Fibroblast of mammary gland (primary cell): ENCODE measurements at places on chromosomes 11 and 22.

GRCh38 chr22:29700900-29701154 lies 19.0 kb upstream of the CABP7 start:
- no peak for DNase-seq

GRCh38 chr22:30650508-30651116 lies 15.0 kb downstream of the SLC35E4 start:
- DNase-seq, result no peak

GRCh38 chr11:73139476-73140198 lies 2.5 kb downstream of the FCHSD2 start:
- DNase-seq, result peak; percentile 35

DNA sequence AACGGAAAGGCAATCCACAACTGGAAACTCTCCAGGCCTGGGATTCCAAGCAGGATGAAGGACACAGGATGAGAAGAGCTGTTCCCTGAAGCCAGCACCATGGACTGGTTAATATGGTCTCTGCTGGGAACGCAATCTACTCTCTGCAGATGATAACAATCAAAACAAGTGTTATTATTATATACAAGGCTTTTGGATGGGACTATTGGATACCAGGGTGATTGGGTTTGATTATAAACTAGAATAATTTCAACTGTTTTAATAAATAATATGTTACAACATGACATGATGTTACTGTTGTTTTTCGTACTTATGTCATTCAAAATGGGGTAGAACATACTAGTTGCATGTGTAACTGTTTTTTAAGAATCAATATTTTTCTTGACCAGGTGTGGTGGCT lies at the start of gene OR52R1:
OR52R1 (minus strand) TSS at position 101 of the 400 bp plus-strand sequence; CDS start at position 101, 0 bp downstream.
- DNase-seq, result no peak

GRCh38 chr22:50604256-50605001 lies 3.8 kb downstream of the MAPK8IP2 start:
- DNase-seq, result no peak

DNA sequence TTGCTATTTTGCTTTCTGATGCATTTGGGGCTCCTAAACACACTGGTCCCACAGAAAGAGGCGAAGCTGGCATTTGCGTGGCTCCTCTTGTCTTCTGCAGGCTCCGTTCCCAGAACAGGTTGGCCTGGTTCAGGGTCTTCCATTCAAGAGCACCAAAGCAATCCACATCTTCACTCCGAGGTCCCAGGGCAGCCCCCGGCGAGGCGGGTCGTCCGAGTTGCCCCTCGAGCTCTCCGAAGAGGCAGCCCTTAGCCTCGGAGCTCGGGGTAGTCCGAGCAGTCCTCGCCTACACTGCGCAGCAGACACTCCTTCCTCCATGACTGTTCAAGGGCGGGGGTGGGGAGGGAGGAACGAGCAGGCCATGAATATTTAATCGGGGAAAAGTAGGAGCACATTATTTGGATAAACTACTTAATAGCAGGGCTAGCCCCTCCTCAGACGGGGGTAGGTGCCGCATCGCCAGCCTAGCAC lies 321.3 kb downstream of the BLID start:
- no peak for DNase-seq

DNA sequence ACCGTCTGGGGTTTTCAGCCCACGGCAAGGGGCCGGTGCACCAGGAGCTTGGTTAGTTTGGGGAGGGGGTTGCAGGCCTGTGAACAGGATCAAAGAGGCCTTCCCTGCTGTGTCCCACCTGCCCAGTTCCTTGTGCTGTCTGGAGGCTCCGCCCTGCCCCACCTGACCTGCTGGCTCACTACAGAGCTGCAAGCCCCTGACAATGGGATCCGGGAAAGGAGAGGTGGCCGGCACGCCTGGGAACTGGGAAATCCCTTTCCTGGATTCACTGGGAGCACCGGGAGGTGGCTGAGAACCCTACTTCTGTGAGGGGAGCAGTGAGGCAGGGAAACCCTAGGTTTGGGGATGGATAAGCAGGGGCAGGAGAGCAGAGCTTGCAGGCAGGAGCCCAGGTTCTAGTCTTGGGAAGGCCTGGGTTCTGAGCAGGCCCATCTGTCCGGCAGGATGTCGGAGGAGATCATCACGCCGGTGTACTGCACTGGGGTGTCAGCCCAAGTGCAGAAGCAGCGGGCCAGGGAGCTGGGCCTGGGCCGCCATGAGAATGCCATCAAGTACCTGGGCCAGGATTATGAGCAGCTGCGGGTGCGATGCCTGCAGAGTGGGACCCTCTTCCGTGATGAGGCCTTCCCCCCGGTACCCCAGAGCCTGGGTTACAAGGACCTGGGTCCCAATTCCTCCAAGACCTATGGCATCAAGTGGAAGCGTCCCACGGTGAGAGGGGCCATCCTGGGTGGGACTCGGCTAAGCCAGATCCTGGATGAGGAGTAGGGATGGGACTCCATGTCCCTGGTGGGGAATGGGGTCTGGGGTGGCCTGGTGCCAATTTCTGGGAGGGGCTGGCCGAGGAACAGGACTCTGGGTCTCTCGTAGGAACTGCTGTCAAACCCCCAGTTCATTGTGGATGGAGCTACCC lies 786 bp downstream of the CAPN1 start:
- DNase-seq, result peak; percentile 13

DNA sequence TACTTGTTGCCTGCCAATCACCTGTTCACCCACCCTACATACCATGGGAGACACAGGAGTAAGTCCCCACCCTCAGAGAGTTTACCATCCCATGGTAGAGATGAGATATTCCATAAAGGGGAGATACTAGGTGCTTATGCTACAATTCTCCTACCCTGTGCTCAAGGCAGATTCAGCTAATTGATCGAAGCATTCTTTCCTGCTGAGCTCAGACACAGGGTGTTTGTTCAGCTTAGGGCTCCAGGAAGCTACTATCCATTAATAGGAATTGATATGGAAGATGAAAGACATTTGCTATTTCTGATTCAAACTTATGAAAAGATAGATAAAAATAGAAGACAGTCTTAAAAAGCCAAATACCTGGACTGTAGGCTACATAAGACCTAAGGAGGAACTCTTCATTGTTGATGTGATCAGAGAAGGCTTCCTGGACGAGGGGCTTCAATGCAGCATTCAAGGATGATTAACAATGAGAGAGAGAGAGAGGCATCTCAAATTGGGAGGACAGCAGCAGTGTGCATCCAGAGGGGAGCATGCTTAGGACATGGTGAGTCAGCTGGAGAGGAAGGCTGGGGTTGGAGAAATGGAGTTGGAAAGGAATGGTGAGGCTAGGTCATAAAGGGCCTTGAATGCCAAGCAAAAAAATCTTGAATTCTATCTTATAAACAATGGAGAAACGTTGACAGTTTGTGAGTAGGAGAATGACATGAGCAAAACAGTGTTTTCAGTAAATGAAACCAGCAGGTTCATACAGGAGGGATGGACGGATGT lies 15.0 kb downstream of the SYT13 start:
- DNase-seq, result no peak

GRCh38 chr22:41564563-41564962 lies 3.8 kb downstream of the CSDC2 start:
- peak; percentile 62 for DNase-seq

- DNase-seq, result no peak
Measured at GRCh38 chr22:35641494-35642120, 6.6 kb upstream of the APOL6 start.

DNA sequence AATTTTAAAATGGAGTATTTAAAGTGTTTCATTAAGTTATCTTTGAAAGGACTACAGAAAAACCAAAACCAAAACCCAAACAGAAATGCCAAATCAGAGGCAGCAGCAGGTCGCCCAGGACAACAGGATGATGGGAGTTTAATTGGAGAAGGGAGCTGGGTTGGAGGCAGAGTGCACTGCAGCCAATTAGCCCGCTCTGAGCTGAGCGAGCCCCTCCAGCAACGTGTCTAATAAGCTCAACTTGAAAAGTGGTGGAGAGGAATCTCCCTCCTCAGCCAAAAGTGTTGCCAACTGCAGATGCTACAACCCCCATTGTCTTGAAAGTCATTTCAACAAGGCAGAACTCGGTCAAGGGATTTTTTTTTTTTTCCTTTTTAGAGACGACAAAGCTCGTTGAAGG lies 323.9 kb downstream of the CADM1 start:
- no peak for DNase-seq
